SJSA1 (cell line): ENCODE measurements at places on chromosomes 1 and 21.

GRCh38 chr1:173213665-173214064 lies 6.5 kb upstream of the TNFSF4 start:
- no peak for DNase-seq

DNA sequence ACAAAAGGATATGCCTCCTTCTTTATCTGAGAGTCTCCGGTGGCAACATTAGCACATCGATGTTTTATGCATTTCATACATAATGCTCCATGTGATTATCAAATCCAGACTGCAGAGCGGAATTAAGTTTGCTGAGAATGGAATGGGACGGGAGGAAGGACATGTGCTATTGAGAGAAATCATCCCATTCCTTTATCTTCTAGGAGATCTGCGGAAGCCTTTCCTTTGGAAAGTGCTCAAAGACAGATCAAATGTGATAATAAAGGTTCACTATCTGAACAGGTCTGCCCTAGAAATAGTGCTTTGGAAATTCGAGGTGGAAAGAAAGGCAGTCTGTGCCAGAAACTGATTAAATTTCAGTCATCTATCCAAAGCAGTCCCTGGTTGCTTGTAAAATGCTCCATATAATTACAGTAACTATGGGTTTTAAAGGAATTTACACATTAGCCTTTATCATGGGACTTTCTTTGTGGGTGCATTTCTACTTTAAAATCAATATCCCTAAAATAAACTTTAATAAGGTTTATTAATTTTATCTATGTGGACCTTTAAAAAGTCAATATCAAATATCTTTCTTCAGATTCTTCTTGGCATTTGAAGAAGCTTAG lies 473.5 kb upstream of the ADGRL2 start:
- no peak for DNase-seq

GRCh38 chr1:99646868-99647267 lies 955 bp downstream of the PALMD start:
- DNase-seq, result no peak

GRCh38 chr1:160781914-160782689 lies 13.9 kb upstream of the LY9 start:
- DNase-seq, result no peak
